Left lung (tissue), 14 donors: ENCODE measurements at places on chromosomes 1 and 21. TPM values are rescaled to one million over a fixed set of nuclear protein-coding genes. Genes with fewer than 3 reads are reported as not detected.

The RNU11 gene
- polyA plus RNA-seq: not detected

GRCh38 chr1:64564891-64565290, 95.0 kb downstream of the CACHD1 start:
- no peak overlapping the region for H3K27ac ChIP-seq
- H3K4me3 ChIP-seq: no peak overlapping the region
- no peaks in the 10 kb centered on the region for H3K36me3 ChIP-seq
- H3K27me3 ChIP-seq: no peaks in the 10 kb centered on the region
- no peak for DNase-seq
- peaks cover 7% of the 10 kb centered on the region for H3K4me1 ChIP-seq

- H3K4me1 ChIP-seq: no peaks in the 10 kb centered on the region
- no peak overlapping the region for H3K27ac ChIP-seq
- H3K27me3 ChIP-seq: no peaks in the 10 kb centered on the region
- no peak overlapping the region for H3K4me3 ChIP-seq
Observed at GRCh38 chr1:225973158-225973557, 26.0 kb downstream of the SDE2 start.

The CCDC17 gene
- polyA plus RNA-seq: 1.5 TPM

- H3K4me3 ChIP-seq: no peak overlapping the region
- DNase-seq: no peak
- no peak overlapping the region for H3K27ac ChIP-seq
- H3K27me3 ChIP-seq: no peaks in the 10 kb centered on the region
- H3K4me1 ChIP-seq: no peaks in the 10 kb centered on the region
Observed at GRCh38 chr1:20252587-20252986, 38.1 kb upstream of the VWA5B1 start.

GRCh38 chr1:11449100-11449403, 29.9 kb upstream of the DISP3 start:
- peaks cover 92% of the 10 kb centered on the region for H3K27me3 ChIP-seq
- no peaks in the 10 kb centered on the region for H3K4me1 ChIP-seq
- H3K4me3 ChIP-seq: no peak overlapping the region
- no peak for DNase-seq
